Osteocyte (in vitro differentiated cells): ENCODE measurements at places on chromosomes 3 and 15. TPM values are rescaled to one million over a fixed set of nuclear protein-coding genes. Genes with fewer than 3 reads are reported as not detected.

DNA sequence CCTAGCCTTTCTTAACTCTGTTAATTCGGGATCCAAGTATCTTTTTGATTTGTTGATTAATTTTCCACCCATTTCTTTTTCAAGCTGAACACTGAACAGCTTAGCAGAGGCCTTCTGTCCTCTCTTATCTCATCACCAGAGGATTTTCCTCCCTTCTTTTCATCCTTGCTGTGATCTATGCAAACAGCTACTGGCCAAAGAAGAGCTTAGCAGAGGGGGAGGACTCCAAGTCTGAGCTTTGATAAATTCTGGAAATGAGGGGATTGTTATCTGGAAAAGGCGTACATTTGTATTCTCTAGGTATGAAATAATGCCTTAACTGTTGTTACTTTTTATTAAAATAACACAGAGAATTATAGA, 13.4 kb downstream of the DZIP3 start:
- no peak for DNase-seq
- H3K27me3 ChIP-seq = no peaks in the 10 kb centered on the region
- no peak overlapping the region for H3K4me3 ChIP-seq
- peaks cover 8% of the 10 kb centered on the region for H3K36me3 ChIP-seq

- no peak for DNase-seq
- no peak overlapping the region for H3K4me3 ChIP-seq
- peaks cover 13% of the 10 kb centered on the region for H3K27me3 ChIP-seq
- H3K36me3 ChIP-seq = no peaks in the 10 kb centered on the region
- no peaks in the 10 kb centered on the region for H3K4me1 ChIP-seq
- no peak overlapping the region for H3K27ac ChIP-seq
Observed at GRCh38 chr3:159280386-159281191, 478.7 kb downstream of the MFSD1 start.

- no peak overlapping the region for H3K27ac ChIP-seq
- no peak for DNase-seq
- H3K27me3 ChIP-seq = no peaks in the 10 kb centered on the region
- H3K4me3 ChIP-seq = no peak overlapping the region
Observed at GRCh38 chr3:148554367-148554766, 143.3 kb upstream of the AGTR1 start.

DNA sequence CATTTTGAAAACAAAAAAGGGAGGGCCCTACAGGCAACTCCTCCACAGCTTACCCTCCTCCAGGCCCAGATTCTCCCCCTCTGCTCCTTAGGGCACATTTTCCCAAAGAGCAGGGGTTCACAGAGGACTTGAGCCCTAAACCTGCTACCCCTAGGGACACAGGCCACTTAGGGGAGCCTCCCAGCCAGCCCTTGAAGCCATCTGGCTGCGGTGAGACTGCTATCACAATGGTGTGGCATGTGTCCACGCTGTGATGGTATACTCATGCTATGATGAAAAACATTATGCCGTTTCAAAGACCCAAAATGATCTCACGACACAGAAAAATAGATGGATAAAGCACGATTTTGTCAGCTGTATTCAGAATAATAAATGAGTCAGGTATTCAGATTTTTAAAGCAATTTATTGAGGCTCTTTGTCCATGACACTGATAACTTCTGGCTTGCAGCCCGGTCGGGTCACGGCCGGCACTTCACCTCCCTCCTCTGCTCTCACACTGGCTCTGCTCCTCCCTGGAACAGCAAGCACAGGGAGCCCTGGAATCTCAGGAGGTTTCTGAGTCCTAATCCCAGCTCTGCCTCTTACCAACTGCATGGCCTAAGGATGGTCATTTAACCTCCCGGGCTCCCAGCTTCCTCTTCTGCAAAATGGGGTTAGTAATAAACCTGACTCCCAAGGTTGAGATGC, 115.3 kb downstream of the MEGF11 start:
- H3K36me3 ChIP-seq = no peaks in the 10 kb centered on the region
- no peak overlapping the region for H3K4me3 ChIP-seq
- H3K27ac ChIP-seq = no peak overlapping the region
- no peak for DNase-seq
- H3K4me1 ChIP-seq = no peaks in the 10 kb centered on the region
- peaks cover 75% of the 10 kb centered on the region for H3K27me3 ChIP-seq

DNA sequence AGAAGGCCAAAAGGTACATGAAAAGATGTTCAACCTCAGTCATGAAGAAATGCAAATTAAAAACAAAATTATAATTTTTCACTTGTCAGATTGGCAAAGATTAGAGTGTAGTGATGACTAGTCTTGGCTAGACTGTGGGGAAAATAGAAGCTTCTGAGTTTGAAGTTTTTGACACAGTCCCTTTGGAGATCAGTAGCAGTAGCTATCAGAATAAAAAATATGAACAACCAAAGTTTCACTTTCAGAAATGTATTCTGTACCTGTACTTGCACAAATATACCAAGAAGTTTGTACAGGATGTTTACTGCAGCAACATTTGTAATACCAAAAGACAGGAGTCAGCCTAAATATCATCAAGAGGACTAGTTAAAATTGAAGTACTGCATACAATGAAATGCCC, 14.1 kb downstream of the ATP2C1 start:
- H3K27ac ChIP-seq = no peak overlapping the region
- peaks cover 26% of the 10 kb centered on the region for H3K4me1 ChIP-seq
- no peak overlapping the region for H3K4me3 ChIP-seq
- H3K36me3 ChIP-seq = no peaks in the 10 kb centered on the region
- H3K27me3 ChIP-seq = no peaks in the 10 kb centered on the region

- H3K4me1 ChIP-seq = no peaks in the 10 kb centered on the region
- H3K36me3 ChIP-seq = no peaks in the 10 kb centered on the region
- no peak overlapping the region for H3K27ac ChIP-seq
- no peak overlapping the region for H3K4me3 ChIP-seq
- H3K27me3 ChIP-seq = peaks cover 19% of the 10 kb centered on the region
Observed at GRCh38 chr15:42092398-42093318, 1.7 kb downstream of the PLA2G4D start.

GRCh38 chr3:170634663-170635384, 48.9 kb upstream of the SLC7A14 start:
- peaks cover 26% of the 10 kb centered on the region for H3K4me1 ChIP-seq
- H3K27ac ChIP-seq = no peak overlapping the region
- peaks cover 2% of the 10 kb centered on the region for H3K27me3 ChIP-seq

DNA sequence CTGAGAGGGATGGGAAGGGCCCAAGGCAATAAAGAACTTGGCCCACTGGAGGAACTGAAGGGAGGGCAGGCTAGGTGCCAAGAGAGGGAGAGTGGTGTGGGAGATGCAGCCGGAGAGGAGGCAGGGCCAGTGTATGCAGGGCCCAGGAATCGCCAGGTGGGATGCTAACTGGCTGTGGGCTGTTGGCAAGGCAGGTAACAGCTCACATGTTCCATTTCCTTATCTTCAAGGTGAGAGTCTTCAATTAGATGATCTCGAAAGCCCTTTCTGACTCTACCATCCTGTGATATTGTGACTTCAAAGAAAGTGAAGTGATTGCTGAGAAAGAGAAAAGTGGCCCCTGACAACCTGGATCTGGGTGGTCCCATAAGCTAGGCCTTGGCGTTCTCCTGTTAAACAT, 49.0 kb downstream of the CASR start:
- no peak overlapping the region for H3K4me3 ChIP-seq
- H3K27me3 ChIP-seq = no peaks in the 10 kb centered on the region
- no peak for DNase-seq
- H3K4me1 ChIP-seq = no peaks in the 10 kb centered on the region
- no peaks in the 10 kb centered on the region for H3K36me3 ChIP-seq

DNA sequence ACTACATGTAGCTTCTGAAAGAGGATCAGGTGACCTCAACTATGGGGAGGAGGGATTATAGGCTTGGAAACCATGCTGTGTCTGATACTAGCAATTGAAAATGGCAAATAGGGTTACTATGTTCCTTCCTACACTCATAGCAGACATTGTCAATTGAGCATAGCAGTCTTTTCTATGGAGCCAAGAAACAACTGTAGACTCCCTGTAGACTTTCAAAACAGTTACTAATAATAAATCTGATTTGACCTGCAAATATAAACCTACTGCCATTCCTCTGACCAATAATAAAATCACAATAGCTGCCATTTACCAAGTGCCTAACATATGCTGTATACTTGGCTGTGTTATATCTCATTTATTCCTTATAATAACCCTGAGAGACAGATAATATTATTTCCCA, 8.5 kb upstream of the ARL14 start:
- no peak for DNase-seq
- peaks cover 2% of the 10 kb centered on the region for H3K27me3 ChIP-seq
- H3K4me3 ChIP-seq = no peak overlapping the region
- no peaks in the 10 kb centered on the region for H3K4me1 ChIP-seq
- no peak overlapping the region for H3K27ac ChIP-seq
- H3K36me3 ChIP-seq = no peaks in the 10 kb centered on the region

DNA sequence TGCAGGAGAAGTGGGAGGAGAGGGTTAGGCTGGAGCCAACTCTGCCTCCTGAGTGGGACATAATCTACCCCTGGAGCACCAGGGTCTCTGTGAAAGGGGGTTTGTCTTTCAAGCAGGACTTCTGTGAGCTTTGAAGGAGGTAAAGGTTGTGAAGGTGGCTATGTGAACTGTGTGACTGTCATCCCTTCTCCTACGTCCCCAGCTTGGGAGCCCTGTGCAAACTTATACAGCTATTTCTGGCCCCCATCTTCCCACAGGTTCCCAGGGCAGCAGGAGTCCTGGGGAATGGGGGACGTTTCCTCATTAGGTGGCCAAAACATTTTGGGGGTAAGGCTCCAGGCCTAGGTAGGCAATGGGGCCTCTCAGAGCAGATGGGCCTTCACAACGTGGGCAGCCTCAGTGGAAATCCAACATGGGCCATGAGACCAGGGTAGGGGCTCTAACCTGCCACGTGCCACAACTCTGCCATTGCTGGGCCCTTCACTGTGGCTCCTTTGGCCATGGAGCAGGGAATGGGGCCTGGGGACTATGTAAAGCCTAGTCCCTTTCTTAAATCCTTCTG, 3.5 kb downstream of the VIPR1 start:
- H3K27me3 ChIP-seq = peaks cover 40% of the 10 kb centered on the region
- no peak overlapping the region for H3K27ac ChIP-seq
- peak; percentile 60 for DNase-seq
- no peaks in the 10 kb centered on the region for H3K36me3 ChIP-seq
- H3K4me3 ChIP-seq = no peak overlapping the region

DNA sequence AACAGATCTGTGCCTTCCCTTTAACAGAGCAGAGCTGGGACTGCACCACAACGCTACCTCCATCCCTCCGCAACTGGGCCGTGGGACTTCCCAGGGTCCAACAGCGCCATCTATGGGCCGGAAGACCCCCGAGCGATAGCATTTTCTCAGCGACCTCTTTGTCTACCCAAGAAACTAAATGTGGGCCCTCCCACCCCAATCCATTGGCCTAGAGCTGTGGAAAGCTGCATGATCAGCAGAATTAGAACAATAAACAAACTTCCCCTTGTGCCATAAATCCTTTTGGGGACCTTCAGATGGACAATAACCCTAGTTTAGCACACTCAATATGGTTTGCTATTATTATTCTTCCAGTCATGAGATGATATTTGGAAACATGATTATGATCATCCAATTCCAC, 74.8 kb upstream of the NTRK3 start:
- H3K27me3 ChIP-seq = no peaks in the 10 kb centered on the region
- no peaks in the 10 kb centered on the region for H3K4me1 ChIP-seq
- H3K4me3 ChIP-seq = no peak overlapping the region
- H3K27ac ChIP-seq = no peak overlapping the region

DNA sequence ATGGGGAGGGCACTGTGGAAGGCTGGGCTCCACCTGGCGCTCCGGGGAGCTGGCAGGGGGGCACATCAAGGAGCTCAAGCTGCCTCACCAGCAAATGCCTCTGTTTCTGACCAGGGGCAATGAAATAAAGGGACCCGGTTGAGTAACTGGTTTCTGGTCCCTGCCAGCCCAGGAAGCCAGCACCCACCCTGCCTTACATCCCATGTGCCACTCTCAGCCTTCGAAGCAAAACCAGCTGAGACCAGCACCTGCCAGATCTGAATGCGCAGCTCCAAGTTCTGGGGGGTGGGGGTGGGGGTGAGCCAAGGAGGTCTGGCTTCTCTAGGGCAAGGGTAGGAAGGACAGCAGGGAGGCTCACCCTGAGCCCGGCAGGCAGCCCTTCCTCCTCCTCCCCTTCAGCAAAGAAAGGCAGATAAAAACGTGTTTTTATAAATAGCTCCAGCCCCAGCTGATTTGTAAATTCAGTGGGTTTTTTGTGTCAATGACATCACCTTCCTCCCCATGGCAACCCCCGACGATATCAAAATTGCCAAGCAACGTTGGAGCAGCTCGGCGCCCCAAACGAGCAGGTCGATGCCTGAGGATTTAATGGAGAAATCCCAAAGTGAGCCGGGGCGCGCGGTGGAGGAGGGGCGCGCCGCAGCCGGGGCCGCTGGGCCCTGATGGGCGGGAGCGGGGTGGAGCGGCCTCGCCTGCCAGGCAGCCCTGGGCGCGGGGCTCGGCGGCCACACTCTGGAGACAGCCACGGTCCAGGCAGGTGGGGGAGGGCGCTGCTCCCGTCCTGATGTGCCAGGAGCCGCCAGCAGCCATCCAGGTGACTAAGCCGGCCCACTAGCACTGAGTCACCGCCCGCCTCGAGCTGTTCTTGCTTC, at the start of gene PAK6:
Gene PAK6, plus strand, starts transcription at position 532 of the 872 bp plus-strand sequence. CDS start 25,723 bp downstream, outside the sequence.
- peaks cover 9% of the 10 kb centered on the region for H3K4me1 ChIP-seq
- no peak within 1 kb of the TSS for H3K27ac ChIP-seq
- H3K36me3 ChIP-seq = no peaks in the 10 kb centered on the region
- peaks cover 4% of the 10 kb centered on the region for H3K27me3 ChIP-seq
- peak within 1 kb of the TSS; percentile 52 for H3K4me3 ChIP-seq
- DNase-seq = peak; percentile 80

DNA sequence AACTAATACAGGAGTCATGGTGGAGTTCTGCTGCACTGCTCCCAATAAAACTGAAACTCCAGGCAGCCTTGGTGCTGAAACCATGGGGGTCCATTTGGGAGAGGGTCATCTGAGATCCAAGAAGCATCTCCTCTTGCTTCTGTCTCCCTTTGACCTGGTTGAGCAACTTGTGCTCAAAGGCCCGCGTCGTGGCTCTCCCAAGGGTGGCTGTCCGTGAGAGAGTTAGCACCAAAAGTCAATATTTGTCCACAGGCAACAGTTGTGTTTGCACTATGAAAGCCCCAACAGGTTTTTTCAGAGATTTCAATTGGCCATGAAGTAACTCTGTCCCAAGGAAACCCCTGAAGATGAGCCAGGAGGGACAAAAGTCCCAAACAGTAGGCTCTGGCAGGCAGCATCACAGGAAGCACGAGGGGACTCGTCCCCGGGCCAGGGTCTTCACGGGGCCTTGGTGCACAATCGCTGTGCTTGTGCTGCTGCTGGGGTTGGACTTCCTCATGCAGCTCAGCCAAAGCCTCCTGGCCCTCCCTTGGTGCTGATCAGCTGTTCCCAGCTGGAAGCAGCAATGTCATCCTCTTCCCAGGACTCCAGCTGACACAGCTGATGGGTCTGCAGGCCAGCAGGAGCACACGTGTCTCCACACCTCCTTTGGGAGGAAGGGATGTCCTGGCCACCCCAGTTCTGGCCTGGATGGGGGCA, 39.4 kb upstream of the WNT5A start:
- peaks cover 13% of the 10 kb centered on the region for H3K27me3 ChIP-seq
- H3K4me3 ChIP-seq = no peak overlapping the region
- no peak overlapping the region for H3K27ac ChIP-seq
- no peaks in the 10 kb centered on the region for H3K36me3 ChIP-seq
- peaks cover 10% of the 10 kb centered on the region for H3K4me1 ChIP-seq

The TEX9 gene
- 2.4 and 4.3 TPM in 2 replicates for total RNA-seq

The FEZF2 gene
- not detected in 2 replicates for total RNA-seq

The FOXB1 gene
- not detected in 2 replicates for total RNA-seq

The RPSA gene
- 991 and 1,002 TPM in 2 replicates for total RNA-seq

The CCDC54 gene
- total RNA-seq = not detected in 2 replicates

The TTLL3 gene
- total RNA-seq = 53.6 and 54.8 TPM in 2 replicates

The ERICH6 gene
- 0.83 TPM in 1 of 2 replicates, not detected in the other for total RNA-seq

The C3orf49 gene
- total RNA-seq = not detected in 2 replicates

The BAHD1 gene
- total RNA-seq = 22.8 and 26.4 TPM in 2 replicates

The SKOR1 gene
- total RNA-seq = 0.42 and 0.48 TPM in 2 replicates
